ENCODE measurements at places on chromosomes 7 and 10. TPM values are rescaled to one million over a fixed set of nuclear protein-coding genes. Genes with fewer than 3 reads are reported as not detected.

ZNF487 gene
- total RNA-seq, result 2.8 TPM

FANK1 gene
- 11.0 TPM for total RNA-seq

ITGB8 gene
- total RNA-seq, result 15.6 TPM

SFRP4 gene
- total RNA-seq, result 6.4 TPM

GIMAP2 gene
- not detected for total RNA-seq

BCL7B gene
- total RNA-seq, result 42.5 TPM

SLC26A4 gene
- 0.14 TPM for total RNA-seq

GHRHR gene
- total RNA-seq, result not detected

DNA sequence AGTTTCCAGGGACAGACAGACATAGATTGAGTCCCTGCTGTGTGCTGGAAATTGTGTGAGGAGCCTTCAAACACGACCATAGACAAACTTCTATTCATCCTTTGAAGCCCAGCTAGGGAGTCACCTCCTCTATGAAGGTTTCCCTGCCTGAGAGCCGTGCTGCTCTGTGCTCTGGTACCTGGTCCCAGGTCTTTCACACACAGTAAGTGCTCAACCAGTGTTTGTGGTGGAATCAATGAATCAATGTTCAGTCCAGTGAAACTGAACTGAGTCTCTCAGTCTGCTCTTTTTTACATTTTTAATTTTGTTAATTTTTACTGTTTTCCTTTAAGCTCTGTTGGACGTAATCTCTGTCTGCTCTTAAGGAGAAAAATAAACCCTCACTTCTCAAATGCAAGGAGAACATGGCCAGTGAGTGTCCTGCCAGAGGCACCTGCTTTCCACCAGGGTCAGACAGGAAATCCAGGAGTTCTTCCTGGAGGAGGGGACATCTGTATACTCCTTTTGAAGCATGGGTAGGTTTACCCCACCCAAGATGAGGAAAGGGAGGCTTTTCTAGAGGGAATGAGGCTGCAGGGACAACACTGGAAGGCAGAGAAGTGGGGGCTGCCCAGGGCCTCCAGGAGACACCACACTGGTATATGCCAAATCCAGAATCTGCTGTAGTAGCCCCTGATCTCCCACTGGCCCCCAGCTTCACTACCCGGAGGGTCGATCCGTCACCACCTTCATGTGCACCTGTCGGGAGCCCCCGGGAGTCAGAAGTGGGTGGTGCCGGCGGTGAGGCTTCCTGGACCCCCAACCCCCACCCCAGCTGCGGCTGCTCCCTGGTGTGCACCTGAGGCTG is 56.3 kb downstream of the MICALL2 start:
- no peak for DNase-seq

- DNase-seq, result no peak
Observed at GRCh38 chr7:36763132-36763816, 39.0 kb upstream of the AOAH start.

- no peak for DNase-seq
Observed at GRCh38 chr10:128365156-128365725, 239.0 kb upstream of the MKI67 start.

- DNase-seq, result no peak
Observed at GRCh38 chr7:1917221-1918062, 247.4 kb downstream of the ELFN1 start.

- DNase-seq, result no peak
Observed at GRCh38 chr10:104067525-104067924, 18.2 kb downstream of the COL17A1 start.

GRCh38 chr10:72250666-72251065 is 23.1 kb upstream of the DDIT4 start:
- no peak for DNase-seq

- DNase-seq, result no peak
Observed at GRCh38 chr7:158135931-158136330, 451.7 kb downstream of the PTPRN2 start.

DNA sequence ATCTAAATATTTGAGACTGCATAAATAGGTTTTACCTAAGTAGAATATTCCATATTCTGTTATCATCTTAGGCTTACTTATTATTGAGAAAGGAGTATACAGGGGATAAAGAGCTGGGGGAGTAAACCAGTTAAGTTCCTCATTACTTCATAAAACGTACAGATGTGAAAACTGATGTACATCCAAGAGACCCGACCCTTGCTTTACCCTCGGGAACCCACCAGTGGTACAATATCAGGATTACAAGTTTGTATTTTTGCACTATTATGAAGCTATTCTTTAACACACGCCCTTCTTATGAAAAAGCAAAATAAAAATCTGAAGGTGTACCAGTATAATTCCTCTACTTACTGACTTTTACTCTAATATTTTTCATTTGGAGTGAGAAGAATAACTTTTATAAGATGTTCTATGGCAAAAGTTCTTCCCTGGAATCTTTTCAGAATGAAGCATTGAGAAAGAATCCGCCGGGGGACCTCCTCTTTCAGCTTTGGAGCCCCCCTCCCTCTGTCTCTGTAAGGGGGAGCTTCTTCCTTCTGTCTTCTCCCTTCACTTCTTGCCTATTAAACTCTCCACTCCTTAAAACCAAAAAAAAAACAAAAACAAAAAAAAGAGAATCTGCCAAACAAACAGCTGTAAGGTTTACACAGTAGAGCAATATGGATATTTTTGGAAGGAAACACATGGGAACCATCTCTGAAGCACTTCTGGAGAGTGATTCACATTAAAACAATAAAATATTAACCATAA is 550.0 kb downstream of the TNS3 start:
- DNase-seq, result no peak

GRCh38 chr7:137934941-137935883 is 66.7 kb downstream of the CREB3L2 start:
- DNase-seq, result no peak

- no peak for DNase-seq
Observed at GRCh38 chr10:108443636-108444035, 1279.1 kb upstream of the SORCS1 start.

- DNase-seq, result no peak
Observed at GRCh38 chr10:20048161-20048560, 231.9 kb downstream of the PLXDC2 start.

DNA sequence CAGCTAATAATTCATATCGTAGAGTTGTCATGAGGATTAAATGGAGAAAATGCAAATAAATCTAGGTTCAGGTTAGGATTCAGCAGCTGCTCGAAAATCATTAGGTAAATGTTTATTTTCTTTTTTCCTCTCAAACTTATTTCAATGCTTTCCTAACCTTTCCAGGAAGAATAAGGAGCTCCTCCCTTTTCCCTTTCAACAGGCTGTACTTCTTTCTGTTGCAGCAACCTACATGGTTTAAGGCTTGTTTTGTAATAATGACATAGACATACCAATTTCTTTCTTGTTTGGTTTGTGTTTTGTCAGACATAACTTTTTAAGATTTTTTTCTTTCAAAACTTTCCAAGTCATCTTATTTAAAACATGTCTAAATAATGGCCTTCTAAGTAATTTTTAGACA is 18.2 kb downstream of the GPR141 start:
- no peak for DNase-seq

DNA sequence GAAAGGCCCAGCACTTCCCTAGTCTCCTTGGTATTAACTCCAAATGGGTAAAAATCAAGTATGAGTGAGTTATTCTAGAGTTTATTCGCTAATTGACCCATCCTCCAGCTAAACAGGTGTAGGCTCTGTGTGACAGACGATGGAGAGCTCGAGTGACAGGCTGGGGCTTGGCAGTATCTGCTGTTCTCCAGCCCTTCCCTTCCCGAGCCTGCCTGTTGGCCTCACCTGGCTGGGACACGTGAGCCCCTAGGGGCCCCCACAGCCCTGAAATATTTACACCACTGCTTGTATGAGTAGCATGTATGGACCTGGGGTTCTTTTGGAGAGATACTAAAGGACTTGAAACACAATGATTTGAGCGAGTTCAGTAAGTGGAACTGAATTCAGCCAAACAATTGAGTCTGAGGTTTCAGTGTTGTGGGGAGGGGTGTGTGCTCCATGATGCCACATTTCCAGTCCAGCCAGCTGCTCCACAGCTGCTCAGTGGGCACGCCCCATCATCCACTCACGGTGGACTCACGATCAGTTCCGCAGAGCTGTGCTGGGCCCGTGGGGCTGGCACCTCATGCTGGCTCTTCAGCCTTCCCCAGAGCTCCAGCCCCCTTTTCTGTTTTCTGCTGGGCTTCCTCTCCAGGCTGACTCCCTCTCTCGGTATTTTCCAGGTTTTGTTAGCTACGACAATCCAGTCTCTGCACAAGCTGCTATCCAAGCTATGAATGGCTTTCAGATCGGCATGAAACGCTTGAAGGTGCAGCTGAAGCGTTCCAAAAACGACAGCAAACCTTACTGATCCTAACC is 283.0 kb downstream of the USP6NL start:
- no peak for DNase-seq

DNA sequence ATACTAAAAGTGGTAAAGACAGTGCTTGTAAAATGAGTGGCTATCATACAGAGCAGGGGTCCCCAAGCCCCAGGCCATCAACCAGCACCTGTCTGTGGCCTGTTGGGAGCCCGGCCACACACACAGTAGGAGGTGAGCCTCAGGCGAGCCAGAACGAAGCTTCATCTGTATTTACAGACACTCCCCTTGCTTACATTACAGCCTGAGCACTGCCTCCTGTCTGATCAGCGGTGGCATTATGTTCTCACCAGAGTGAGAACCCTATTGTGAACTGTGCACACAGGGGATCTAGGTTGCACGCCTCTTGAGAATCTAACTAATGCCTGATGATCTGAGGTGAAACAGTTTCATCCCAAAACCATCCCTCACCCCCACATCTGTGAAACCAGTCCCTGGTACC is 58.7 kb downstream of the ITGA8 start:
- no peak for DNase-seq

DNA sequence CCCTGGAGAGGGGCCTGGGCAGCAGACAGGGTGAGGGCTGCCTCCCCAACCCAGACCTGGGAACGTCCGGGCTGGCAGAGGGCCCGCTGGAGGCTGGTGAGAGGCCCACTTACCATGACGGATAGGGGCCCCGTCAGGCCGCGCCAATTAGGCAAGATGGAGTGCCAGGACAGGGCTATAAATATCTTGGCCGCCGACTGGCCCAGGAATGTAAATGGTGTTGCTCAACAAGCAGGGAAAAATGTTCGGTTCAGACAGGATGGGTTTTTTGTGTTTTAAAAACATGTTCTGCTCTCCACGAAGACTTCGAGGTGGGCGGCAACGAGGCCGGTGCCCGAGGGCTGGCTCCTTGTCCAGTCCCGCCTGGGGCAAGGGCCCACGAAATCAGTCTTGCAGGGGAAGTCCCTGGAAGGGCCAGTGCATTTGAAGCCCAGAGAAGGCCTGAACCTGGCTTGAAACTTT is 35.8 kb upstream of the ELN start:
- peak; percentile 67 for DNase-seq

DNA sequence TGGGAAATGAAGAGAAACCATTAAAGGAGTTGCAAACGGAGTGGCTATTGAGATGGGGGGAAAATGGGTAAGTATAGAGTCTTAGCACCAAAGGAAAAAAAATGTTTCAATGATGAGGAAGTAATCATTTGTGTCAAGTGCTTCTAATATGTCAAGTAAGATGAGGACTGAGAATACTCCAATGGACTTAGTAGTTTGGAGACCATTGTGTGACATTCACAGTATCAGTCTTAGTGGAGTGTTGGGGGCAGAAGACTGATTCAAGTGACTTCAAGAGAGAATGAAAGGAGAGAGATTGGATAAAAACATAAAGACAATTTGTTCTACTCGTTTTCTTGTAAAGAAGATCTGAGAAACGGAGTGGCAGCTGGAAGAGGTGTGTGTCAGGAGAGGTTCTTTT is 88.6 kb upstream of the ARID5B start:
- no peak for DNase-seq

DNA sequence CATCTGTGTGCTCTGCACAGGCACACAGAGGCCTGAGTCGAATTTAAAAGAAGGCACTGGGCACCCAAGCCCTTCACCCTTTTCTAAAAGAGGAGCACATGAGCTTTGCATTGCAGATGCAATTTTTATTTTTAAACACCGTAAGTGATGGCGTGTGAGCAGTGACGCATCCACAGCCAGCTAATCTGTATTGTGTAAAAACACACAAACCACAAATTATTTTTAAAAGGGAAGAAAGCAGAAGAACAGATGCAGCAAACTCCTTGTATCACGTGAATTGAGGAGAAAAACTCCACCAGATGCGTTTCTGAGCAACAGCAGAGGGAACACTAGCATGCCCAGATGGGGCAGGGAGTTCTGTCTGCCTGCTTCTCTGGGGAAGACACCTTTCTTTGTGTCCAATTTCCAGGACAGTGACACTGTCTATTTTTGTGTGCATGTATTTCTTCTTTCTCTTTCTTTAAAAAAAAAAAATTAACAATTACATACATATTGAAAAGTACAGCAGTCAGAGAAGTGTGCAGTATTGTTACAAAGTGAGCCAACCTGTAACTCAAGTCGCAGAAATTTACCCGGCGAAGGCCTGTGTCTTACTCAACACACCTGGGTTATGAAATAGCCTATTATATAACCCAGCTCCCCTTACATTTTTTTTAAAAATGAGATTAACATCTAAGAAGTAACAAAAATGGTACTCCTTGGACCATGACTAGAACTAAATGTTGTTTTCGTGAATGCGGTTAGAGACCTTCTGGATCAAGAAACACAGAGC is 39.2 kb downstream of the EEPD1 start:
- no peak for DNase-seq

GRCh38 chr7:79176859-79177477 is 276.5 kb downstream of the MAGI2 start:
- no peak for DNase-seq

GRCh38 chr7:47937065-47937687 is 11.1 kb downstream of the PKD1L1 start:
- no peak for DNase-seq

- DNase-seq, result no peak
Observed at GRCh38 chr10:26479766-26480492, 41.8 kb downstream of the APBB1IP start.

GRCh38 chr10:116170815-116171250 is 102.2 kb downstream of the GFRA1 start:
- DNase-seq, result no peak

DNA sequence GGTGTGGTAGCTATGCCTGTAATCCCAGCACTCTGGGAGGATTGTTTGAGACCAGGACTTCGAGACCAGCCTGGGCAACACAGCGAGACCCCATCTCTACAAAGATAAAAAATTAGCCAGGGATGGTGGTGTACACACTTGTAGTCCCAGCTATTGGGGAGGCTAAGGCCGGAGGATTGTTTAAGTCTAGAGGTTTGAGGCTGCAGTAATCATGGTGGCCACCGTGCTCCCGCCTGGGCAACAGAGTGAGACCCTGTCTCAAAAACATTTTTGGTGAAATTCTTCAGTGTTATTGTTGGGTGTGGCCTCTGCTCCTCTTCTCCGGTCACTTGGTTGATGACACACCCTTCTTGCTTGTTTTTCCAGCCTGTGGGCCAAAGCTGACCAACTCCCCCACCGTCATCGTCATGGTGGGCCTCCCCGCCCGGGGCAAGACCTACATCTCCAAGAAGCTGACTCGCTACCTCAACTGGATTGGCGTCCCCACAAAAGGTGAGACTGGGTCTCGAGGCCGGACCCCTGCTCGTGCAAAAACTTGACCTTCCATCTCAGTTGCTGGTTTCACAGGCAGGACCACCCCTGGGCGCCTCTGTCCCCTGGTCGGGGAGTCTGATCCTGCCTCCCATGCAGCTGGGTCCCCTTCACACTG is 10.6 kb downstream of the PFKFB3 start:
- no peak for DNase-seq

Measured in mesothelial cell of epicardium (in vitro differentiated cells).